Left ventricle myocardium superior (tissue), 1 donor: ENCODE measurements at places on chromosomes 2 and 18. TPM values are rescaled to one million over a fixed set of nuclear protein-coding genes. Genes with fewer than 3 reads are reported as not detected.

IL1RL1 gene
- total RNA-seq = 2.5 TPM

SKOR2 gene
- total RNA-seq = not detected

DNA sequence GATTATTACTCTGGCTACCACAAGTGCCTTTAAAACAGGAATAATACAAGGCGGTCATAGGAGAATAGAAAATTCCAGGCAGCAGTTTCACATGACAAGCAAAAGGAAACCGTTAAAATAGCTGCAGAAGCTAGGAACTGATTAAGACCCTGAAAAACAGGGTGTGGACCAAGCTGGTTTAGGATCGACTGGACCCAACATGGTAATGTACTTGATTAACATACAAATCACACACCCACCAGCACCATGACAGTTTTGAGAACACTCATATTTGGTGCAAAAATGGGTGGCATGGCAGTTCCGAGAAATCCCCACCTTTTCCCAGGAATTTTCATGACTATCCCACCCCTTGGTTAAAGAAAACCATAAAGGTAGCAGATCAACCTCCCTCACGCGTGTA, 51.9 kb upstream of the TMEM163 start:
- DNase-seq = no peak

DNA sequence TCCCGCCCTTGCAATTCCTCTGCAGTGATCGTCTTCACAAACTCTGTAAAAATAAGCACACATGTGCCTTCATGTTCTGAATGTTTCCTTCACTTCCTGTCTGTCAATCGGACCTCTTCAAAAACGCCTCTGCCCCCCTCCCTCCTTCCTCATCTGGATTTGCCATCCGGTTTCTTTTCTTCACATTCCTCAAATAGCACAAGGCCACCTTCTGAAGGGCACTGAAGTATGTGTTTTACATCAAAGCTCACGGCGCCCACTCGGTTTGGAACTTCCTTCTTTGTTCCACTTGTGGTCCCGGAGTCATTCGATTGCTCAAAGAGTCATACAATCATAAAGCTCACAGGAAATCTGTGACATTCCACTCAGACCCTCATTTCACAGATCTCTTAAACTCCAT, 758.1 kb upstream of the SALL3 start:
- DNase-seq = no peak

DRC1 gene
- total RNA-seq = not detected

PRKAG3 gene
- total RNA-seq = 0.12 TPM

DNA sequence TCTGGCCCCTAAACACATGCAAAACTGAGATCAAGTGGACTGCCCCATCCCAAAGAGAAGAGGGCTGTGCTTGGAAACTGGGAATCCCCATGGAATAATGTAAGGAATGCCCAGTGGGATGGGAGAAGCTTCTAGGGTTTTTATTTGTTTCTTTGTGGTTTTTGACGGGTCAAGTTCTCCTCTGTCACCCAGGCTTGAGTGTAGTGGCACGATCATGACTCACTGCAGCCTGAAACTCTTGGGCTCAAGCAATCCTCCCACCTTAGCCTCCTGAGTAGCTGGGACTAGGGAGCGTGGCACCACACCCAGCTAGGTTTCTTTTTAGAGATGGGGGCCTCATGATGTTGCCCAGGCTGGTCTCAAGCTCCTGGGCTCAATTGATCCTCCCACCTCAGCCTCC, 101.7 kb upstream of the ZSWIM2 start:
- no peak for DNase-seq

GRCh38 chr2:196233021-196233804, 61.8 kb upstream of the STK17B start:
- DNase-seq = no peak

LRPPRC gene
- total RNA-seq = 98.6 TPM

- DNase-seq = peak; percentile 53
Observed at GRCh38 chr2:28991021-28991420, 9.9 kb downstream of the TOGARAM2 start.

ALMS1 gene
- 7.6 TPM for total RNA-seq

RNF103 gene
- total RNA-seq = 53.9 TPM

DNA sequence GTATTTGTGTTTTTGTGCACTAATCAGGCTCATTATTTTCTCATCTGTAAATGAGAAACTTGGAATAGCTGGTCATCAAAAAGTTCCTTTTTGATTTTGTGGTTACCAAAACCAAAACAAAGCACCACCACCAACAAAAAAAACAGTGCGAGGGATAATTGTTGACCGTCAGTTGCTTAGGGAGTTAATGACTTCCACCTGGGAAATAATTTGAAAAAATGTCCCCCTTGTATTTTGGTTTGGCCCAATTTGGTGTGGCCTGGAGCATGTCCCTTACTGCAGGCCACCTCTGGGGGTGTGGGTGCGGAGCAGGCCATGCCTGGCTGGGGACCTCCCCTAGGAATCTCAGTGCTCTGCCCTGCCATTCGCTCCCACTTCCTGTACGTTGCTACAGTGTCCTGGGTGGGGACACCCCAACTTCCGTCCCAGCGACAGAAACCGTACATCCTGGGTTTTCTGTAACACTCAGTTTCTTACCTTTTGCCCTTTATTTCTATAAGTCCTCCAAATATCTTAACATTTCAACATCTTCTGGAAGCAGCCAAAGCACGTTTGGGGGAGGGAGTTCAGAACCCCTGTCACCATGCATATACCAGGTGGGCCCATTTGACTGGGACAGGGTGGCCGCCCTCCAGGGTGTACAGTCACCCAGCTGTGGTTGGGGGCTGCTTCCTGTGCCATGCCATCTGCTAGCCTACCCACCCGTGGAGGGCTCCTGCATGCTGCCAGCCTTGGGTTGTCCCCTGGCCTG, 31.3 kb downstream of the NCK2 start:
- DNase-seq = no peak

DNA sequence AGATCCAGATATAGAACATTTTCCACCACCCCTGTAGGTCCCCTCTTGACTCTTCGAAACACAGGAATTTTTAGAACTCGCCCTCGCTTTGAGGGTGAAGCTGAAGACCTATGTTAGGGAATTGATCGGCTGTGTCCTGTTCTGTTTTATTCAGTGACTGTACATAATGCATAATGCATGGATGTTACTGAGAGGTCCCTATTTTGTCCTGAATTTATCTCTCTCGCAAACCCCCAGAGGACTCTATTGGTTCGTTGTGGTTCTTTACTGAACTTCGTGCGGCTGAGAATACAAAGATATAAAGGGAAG, 431 bp upstream of the EIF5B start:
- no peak for DNase-seq
